Tongue (tissue), 3 donors: ENCODE measurements at places on chromosomes 4 and X.

GRCh38 chr4:64784125-64784524 lies 374.9 kb upstream of the TECRL start:
- DNase-seq = peak; percentile 16

- DNase-seq = peak; percentile 38
Measured at GRCh38 chr4:2689825-2690700, 66.1 kb downstream of the TNIP2 start.

DNA sequence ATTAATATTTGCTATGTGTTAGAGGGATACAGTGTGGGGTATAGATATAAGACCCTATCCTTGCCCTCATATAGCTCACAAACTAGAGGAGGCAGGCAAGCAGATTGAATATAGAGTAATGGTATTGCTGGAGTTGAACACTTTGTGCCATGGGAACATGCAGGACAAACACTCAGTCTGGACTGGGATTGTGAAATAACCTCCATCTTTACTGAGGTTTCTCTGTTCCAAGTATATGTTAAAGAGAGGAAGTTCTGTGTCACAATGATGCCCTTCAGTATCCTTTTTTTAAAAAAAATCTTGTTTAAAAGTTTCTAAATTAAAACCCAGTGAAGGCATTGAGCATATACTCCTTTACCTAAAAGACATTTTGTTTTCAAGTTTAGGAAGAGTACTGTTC lies 8.7 kb downstream of the FABP2 start:
- no peak for DNase-seq

GRCh38 chr4:185869427-185869826 lies 57.4 kb upstream of the SORBS2 start:
- DNase-seq = no peak

- no peak for DNase-seq
Measured at GRCh38 chrX:253451-254297, 27.5 kb upstream of the PLCXD1 start.

- no peak for DNase-seq
Measured at GRCh38 chr4:54146139-54146538, 46.2 kb downstream of the GSX2 start.

DNA sequence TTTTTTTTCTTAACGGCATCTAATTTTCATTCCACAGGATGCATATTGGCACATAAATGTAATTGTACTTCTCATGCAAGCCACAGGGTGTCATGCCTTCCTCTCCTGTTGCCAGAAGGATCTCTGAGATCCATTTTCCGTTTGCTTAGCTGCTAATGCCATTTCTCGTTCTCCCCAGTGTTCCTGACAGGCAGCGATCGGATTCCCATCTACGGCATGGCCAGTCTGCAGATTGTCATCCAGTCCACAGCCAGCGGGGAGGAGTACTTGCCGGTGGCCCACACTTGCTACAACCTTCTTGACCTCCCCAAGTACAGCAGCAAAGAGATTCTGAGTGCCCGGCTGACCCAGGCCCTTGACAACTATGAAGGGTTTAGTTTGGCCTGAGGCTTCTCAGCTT lies 8.9 kb upstream of the NAP1L5 start:
- peak; percentile 77 for DNase-seq

- DNase-seq = no peak
Measured at GRCh38 chr4:150082241-150082640, 4.0 kb downstream of the DCLK2 start.
